GM10248 (cell line): ENCODE measurements at places on chromosomes 16 and 17.

DNA sequence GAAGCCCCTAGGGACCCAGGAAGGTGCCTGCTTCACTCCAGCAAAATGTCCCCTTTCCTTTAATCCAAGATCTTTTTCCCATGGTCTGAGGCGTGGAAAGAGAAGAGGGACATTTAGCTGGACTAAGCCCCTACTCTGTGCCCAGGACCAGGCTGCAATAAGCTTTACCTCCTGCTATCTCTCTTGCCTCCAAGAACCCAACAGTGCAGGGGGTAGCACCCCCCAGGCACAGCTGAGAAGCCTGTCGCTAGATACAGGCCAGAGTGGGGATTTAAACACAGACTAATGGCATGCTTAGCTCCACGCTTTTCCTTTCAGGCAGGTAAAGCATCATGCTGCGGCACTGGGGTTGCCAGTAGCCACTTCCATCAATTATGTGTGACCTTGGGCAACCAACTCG, 24.5 kb upstream of the CCL1 start:
- DNase-seq = no peak

GRCh38 chr16:84165746-84166145, 20.6 kb downstream of the DNAAF1 start:
- DNase-seq = no peak

DNA sequence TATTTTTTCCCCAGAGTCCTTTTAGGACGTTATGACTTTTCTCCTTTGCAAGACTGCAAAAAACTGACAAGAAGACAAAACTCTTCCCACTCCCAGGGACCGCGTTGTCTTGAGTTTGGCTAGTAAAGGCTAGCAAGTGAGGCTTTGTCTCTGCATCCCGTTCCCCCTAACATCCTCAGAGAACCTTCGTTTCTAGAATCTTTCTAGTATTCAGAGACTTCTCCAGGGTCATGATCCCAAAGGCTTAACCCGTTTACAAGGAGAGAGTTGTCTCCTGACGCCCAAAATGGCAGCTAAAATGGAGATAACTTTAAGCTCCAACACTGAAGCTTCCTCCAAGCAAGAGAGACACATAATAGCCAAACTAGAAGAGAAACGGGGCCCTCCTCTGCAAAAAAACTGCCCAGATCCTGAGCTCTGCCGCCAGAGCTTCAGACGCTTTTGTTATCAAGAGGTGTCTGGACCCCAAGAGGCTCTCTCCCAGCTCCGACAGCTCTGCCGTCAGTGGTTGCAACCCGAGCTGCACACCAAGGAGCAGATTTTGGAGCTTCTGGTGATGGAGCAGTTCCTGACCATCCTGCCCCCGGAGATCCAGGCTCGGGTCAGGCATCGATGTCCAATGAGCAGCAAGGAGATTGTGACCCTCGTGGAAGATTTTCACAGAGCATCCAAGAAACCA, 843 bp downstream of the ZNF174 start:
- DNase-seq = peak; percentile 20

DNA sequence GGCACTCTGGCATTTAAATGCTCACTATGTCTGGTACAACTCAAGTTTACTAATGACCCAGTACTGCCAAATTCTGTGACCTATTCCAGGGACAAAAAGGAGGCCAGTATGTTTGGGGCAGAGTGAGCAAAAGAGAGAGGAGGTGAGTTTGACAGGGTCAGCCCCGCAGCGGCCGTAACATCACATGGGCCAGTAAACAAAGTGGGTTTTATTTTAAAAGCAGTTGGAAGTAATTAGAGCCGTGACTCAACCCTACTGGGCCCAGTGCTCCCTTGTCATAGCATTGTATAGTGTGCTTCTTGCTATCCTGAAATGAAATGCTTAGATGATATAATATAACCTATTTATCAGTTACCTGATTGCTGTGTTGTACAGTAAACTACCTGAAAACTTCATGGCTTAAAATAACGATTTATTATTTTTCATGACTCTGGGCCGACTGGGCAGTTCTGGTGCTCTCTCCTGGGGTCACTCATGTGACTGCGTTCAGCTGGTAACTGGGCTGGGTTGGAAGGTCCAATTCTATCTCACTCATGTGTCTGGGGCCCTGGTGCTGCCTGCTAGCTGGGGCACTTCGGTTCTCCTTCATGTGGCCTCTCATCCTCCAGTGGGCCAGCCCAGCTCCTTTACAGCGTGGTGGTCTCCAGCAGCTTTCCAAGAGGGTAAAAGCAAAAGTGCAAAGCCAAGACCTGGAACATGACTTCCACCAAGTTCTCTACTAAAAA, 27.4 kb downstream of the IQCK start:
- DNase-seq = no peak

DNA sequence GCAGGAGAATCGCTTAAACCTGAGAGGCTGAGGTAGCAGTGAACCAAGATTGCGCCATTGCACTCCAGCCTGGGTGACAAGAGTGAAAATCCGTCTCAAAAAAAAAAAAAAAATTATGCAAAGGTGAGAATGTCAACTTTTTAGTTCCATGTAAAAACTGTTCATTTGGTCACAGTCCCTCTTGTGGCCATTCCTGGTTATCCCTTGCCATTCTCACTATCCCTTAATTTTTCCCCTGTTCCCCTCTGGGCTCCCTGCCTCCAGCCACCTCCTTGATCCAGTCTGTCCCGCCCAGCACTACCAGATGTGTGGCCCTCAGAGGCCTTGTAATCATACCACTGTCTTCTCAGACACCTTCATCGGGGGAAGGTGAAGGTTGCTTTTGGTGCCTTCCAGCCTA, 23.4 kb downstream of the DCAF7 start:
- no peak for DNase-seq

GRCh38 chr17:46160169-46160568, 33.1 kb downstream of the KANSL1 start:
- DNase-seq = no peak

- no peak for DNase-seq
Measured at GRCh38 chr16:55207693-55208428, 116.1 kb upstream of the IRX6 start.

GRCh38 chr16:18788828-18789514, 1.2 kb downstream of the RPS15A start:
- no peak for DNase-seq
